ENCODE measurements at places on chromosomes 7 and 10.

GRCh38 chr10:113007343-113007771, 57.3 kb downstream of the TCF7L2 start:
- no peak for DNase-seq

DNA sequence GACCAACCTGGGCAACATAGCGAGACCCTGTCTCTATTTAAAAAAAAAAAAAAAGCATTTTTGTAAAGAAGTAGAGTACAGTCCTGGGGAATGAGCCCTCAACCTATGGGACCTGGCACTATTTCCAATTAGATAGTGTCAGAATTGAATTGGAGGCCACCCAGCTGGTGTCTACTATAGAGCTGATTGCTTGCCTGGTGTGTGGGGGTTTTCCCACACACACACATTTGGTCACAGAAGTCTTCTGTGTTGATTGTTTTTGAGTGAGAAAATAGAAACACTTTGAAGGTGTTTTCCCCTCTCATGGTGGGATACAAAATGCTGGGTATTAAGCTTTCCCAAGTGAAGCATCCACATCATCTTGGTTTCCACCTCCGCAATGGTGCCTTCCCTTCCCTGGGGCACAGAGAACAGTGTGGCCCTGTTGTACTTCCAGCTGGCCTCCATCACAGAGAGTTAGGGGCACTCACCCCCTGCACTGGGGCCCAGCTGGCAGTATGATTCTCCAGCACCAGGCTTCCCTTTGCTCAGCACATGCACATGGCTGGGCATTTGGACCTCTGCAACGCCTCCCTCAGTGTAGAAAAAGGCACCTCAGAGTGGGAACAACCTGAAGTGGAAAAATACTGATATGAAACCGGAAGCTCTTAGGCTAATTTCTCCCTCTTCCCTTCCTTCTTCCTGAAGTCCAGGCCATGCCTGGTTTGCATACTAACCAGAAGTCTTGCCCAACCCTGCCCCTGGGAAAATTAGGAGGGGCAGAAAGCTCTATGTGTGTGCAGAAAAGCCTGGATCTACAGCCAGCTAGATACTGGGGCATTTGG, 10.7 kb upstream of the NFKB2 start:
- no peak for DNase-seq

DNA sequence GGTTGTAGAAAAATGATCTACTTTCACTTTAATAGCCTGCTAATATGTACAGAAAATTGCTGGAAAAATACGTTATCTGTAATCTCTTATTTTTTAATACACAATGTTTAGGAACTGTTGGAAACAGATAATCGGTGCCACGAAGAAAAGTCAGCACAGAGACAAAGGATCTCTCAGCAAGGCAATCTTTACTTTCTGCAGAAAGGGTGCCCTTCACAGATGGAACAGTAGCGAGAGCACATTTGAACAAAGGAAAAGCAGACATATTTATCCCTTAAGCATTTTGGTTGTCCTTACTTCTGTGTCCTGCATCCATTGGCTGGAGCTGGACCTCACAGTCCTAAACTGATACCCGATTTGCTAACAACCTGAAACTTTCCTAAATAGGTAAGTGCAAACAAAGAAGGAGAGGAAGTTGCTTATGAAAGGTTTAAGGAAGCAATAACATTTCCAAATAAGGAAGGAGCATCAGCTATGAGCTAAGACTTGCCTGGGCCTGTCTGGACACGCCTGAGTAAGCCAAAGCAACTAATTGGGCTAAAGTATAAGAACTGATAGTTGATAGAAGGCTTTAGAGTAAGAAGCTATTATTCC, 640.0 kb downstream of the SH2D4B start:
- DNase-seq, result no peak

- no peak for DNase-seq
These were observed 3.2 kb upstream of the NCOA4 start for GRCh38 chr10:46033602-46034011.

- no peak for DNase-seq
These were observed 293.9 kb downstream of the BAMBI start for GRCh38 chr10:28971255-28971654.

DNA sequence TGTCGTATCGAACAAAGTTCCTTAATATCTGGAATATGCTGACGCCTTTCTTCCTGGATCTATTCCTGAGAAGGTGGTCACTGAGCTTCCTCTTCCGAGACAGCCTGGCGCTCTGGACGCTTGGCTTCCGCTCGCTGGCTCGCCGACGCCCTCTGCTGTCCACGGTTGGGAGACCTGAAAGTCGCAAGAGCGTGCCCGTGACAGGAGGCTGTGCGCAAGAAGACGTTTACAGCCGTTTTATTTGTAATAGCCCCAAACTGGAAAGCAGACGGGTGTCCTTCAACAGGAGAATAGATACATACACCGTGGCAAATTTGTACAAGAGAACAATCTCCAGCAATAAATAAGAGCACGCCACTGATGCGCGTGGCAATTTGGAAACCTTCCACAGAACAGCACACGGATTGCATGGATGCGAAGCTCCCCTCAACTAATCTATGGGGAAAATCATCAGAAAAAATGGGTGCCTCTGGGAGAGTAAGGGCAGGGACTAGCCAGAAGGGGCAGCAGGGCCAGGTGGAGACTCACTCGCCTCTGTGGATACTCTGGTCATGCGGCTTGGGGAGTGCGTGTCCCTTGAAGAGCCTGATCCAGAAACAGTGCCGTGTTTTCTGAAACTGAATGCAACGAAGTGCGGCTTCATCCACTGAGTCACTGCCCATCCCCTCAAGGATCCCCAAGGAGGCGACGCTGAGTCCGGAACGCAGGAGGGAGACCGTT, 41.5 kb upstream of the BNIP3 start:
- peak; percentile 91 for DNase-seq

DNA sequence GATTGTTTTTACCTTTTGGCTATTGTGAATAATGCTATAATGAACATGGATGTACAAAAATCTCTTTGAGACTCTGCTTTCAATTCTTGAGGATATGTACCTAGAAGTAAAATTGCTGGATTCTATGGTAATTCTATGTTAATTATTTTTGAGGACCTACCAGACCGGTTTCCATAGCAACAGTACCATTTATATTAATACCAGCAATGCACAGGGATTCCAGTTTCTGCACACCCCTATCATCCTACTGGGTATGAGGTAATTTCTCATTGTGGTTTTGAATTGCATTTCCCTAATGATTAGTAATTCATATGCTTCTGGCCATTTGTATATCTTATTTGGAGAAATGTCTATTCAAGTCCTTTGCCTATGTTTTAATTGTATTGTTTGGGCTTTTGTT, 9.9 kb upstream of the PPP1R9A start:
- DNase-seq, result no peak

GRCh38 chr10:124594240-124594639, 132.6 kb downstream of the LHPP start:
- DNase-seq, result peak; percentile 10

- no peak for DNase-seq
These were observed 691.4 kb upstream of the POM121L12 start for GRCh38 chr7:52344015-52344414.

All from H7 (cell line).